Caco-2 (cell line): ENCODE measurements at places on chromosomes 6 and 20. TPM values are rescaled to one million over a fixed set of nuclear protein-coding genes. Genes with fewer than 3 reads are reported as not detected.

RFX6 gene
- total RNA-seq = 1.3 and 1.5 TPM in 2 replicates

PLG gene
- not detected in 2 replicates for total RNA-seq

POPDC3 gene
- total RNA-seq = 0.70 and 0.84 TPM in 2 replicates

DNA sequence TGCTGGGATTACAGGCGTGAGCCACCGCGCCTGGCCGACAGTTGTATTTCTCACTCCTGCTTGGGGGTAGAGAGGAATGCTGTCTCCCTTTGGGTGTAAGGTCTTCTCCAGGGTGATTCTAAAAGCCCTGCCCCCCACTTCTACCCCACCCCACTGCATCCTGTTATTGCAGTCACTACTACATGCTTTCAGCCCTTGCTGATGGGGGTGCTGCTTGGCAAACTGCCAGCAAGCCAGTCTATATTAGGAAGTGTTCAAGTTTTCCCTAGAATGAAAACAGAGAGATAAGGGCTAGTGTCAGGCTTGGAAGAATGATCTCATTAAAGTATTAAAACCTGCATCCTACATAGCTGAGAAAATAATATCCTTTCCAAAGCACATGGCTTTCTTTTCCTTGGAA is 31.3 kb downstream of the TTI1 start:
- no peak for DNase-seq
- no peak overlapping the region for H3K27ac ChIP-seq
- H3K36me3 ChIP-seq = peaks cover 13% of the 10 kb centered on the region
- no peak overlapping the region for H3K4me3 ChIP-seq

GRCh38 chr6:56399672-56400263 is 152.4 kb upstream of the COL21A1 start:
- DNase-seq = peak; percentile 71
- H3K4me3 ChIP-seq = no peak overlapping the region
- no peaks in the 10 kb centered on the region for H3K27me3 ChIP-seq
- peaks cover 41% of the 10 kb centered on the region for H3K4me1 ChIP-seq

DNA sequence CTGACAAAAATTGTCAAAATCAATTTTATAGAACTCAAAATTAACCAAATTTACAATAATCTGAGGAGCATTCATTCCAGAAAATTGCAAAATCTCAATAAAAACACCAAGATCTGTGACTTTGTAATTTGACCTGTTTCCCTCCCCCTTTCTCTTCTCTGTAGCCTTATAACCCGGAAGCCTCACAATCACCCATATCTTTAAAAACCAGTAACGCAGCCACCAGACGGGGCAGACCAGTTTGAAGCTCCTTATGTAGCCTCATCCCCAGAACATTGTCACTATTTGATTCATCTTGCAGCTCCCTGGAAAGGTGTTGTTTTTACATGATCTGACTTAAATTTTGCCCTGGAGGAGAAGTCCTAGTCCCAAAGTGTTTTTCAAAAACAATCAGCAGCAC is 27.5 kb upstream of the TGM6 start:
- H3K4me1 ChIP-seq = 0 out of 2 replicates have a peak, but pooled peaks cover 4% of the 10 kb centered on the region
- DNase-seq = no peak
- no peaks in the 10 kb centered on the region; the same call in 1 of the 2 replicates for H3K27me3 ChIP-seq
- no peaks in the 10 kb centered on the region for H3K36me3 ChIP-seq
- no peak overlapping the region for H3K27ac ChIP-seq

- H3K36me3 ChIP-seq = no peaks in the 10 kb centered on the region
- DNase-seq = no peak
- H3K4me3 ChIP-seq = no peak overlapping the region
- H3K4me1 ChIP-seq = peaks cover 9% of the 10 kb centered on the region; the same call in 1 of the 2 replicates
Measured at GRCh38 chr6:54134935-54135334, 23.7 kb downstream of the MLIP start.

- no peak for DNase-seq
- H3K27me3 ChIP-seq = 0 out of 2 replicates have a peak, but pooled peaks cover 2% of the 10 kb centered on the region
- peaks cover 1% of the 10 kb centered on the region; the same call in 1 of the 2 replicates for H3K4me1 ChIP-seq
Measured at GRCh38 chr20:51169813-51170212, 146.9 kb upstream of the KCNG1 start.

- no peaks in the 10 kb centered on the region for H3K27me3 ChIP-seq
- H3K4me3 ChIP-seq = no peak overlapping the region
- DNase-seq = no peak
- no peaks in the 10 kb centered on the region for H3K4me1 ChIP-seq
- no peak overlapping the region for H3K27ac ChIP-seq
- no peaks in the 10 kb centered on the region; the same call in 1 of the 2 replicates for H3K36me3 ChIP-seq
Measured at GRCh38 chr6:148530976-148531375, 188.3 kb downstream of the SASH1 start.
